MCF 10A (cell line): ENCODE measurements at places on chromosomes 13 and 19. TPM values are rescaled to one million over a fixed set of nuclear protein-coding genes. Genes with fewer than 3 reads are reported as not detected.
A peak's percentile ranks its signal among the peaks of the same experiment; 100 is the strongest.

DNA sequence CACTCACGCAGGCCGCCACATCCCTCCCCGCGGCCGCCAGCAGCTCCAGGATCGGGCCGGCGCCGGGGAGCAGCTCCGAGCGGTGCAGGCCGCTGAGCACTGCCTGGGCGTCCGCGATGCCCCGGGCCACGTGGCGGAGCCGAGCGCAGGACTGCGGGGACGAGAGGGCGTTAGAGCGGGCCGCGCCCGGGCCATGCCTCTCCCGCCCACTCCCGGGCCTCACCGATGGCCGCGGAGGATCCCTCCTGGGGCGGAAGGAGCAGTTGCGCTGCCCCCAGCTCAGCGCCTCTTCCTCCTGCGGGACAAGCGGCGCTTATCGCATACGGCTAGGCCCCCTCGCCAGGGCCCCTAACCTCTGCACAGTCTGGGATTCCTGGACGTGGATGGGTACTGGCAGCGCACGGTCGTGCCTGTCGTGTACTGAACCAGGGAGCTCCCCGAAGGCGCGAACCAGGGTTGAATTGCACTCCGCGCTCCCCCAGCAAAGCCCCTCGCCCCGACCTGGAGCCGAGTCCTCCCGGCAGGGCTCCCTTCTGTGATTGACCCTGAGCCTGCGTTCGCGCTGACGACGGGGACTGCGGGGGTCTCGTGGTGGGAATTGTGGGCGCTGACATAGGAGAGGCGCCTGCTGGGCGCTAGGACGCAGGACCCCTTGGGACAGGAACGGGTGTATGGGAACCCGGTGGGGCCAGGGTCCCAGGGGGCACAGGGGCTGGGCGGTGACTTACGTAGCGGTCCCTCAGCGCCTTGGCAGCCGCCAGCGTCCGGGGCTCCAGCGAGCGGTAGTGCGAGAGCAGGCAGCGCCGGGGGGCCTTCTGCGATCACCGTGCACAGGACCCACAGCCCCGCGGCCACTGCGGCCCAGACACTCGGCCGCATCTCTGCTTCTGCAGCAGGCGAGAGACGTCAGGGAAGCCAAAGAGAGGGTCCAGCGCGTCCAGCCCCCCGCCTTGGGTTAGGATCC is 673 bp downstream of the IFNL4 start:
- H3K27me3 ChIP-seq = peaks cover 33% of the 10 kb centered on the region
- H3K27ac ChIP-seq = no peak overlapping the region
- no peaks in the 10 kb centered on the region for H3K4me1 ChIP-seq
- H3K4me3 ChIP-seq = no peak overlapping the region

DNA sequence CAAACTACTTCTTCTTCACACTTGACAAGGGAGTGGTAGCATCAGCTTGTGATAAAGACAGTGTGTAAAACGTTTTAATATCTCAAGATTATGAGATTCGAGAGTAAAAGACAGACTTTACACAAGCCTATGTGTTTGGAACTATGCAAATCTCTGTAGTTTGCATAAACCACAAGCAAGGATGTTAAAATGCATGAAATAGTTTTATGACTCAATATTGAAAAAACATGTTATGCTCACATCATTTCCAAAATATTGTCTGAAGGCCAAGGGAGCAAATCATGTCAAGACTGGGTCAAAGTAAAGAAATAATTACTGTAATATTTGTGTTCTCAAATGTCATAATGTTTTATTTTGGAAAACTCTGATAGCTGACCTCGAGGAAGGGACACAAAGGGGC is 316.8 kb upstream of the KLF12 start:
- H3K27me3 ChIP-seq = no peaks in the 10 kb centered on the region
- no peak overlapping the region for H3K27ac ChIP-seq
- no peak overlapping the region for H3K4me3 ChIP-seq

GRCh38 chr19:55206664-55207500 is 2.4 kb downstream of the PTPRH start:
- no peaks in the 10 kb centered on the region for H3K27me3 ChIP-seq
- H3K36me3 ChIP-seq = peaks cover 10% of the 10 kb centered on the region
- DNase-seq = peak; percentile 93

DNA sequence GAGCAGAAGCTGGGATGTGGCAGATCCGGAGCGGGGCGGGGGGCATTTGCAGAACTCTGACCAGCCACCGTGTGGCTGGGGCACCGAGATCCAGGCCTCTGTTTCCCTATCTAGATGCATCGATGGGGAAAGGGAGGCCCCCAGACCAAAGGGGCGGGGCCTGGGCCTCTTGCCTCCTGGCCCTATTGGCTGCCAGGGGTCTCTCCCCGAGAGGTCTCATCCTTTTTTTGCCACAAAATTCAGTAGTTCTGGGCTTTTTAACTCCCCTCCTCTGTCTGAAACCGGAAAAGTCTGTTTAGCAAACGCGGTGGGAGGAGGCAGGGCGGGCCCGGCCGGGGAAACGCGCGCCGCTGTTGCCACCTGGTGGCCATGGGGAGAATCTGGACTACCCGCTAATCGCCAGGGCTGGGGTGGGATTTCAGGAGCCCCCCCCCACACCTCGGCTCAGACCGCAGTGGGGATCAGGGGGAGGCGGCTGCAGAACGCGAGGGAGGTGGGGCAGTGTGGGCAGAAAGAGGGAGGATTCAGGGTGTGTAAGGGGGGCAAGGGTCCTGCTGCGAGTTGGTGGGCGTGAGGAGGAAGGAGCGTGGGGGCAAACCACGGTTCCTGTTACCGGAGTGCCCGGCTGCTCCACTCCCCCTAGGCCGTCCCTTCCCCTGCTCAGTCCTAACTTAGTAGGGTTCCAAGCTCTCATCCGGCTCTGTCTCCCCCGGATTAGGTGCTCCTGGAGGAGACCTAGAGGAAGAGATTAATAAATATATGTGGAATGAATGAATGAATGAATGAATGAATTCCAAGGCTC is 28.3 kb downstream of the IL12RB1 start:
- peak overlapping the region; percentile 57 for H3K27ac ChIP-seq
- H3K27me3 ChIP-seq = no peaks in the 10 kb centered on the region
- H3K4me3 ChIP-seq = no peak overlapping the region
- DNase-seq = peak; percentile 80
- H3K36me3 ChIP-seq = no peaks in the 10 kb centered on the region

DNA sequence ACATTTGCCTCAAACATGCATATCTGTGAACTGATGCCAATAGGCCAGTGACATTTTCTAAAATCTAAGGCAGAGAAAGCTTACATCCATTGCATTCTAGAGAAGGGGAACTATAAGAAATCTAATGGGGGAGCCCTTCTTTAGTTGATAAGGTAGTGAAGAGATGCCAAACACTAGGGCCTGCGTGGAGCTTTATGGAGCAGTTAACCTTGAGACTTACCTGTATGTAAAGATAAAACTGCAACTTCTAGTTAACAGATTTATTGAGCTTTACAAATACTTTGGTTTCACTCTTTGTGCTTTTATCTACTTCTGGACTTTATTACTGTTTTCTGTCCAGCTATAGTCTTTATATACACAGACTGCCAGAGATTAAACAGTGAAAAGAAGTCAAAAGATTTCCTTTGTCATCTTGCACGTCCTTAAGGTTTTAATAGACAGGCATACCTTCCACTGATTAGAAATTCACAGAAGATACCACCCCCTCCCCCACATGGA is 457.6 kb downstream of the KLF12 start:
- H3K27ac ChIP-seq = peak overlapping the region; percentile 97
- DNase-seq = no peak
- peak overlapping the region; percentile 36 for H3K4me3 ChIP-seq
- H3K27me3 ChIP-seq = no peaks in the 10 kb centered on the region

DNA sequence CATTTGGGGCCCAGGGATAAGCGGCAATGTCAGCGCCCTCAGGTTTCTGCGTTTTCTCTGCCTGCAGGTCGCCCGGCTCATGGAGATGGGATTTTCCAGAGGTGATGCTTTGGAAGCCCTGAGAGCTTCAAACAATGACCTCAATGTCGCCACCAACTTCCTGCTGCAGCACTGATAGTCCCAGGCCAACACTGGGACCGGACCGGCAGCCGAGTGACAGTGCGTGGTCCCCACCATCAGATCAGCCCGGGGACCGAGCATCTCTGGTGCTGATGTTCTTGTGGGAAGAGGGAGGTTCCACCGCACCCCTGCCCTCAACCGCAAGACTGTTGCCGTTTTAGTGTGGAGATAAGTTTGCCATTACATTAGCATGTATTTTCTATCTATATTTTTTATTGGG is 78.0 kb upstream of the GPR183 start:
- H3K4me3 ChIP-seq = no peak overlapping the region
- no peak for DNase-seq
- peaks cover 32% of the 10 kb centered on the region for H3K36me3 ChIP-seq
- peaks cover 18% of the 10 kb centered on the region for H3K4me1 ChIP-seq
- H3K27ac ChIP-seq = no peak overlapping the region
- H3K27me3 ChIP-seq = no peaks in the 10 kb centered on the region

DNA sequence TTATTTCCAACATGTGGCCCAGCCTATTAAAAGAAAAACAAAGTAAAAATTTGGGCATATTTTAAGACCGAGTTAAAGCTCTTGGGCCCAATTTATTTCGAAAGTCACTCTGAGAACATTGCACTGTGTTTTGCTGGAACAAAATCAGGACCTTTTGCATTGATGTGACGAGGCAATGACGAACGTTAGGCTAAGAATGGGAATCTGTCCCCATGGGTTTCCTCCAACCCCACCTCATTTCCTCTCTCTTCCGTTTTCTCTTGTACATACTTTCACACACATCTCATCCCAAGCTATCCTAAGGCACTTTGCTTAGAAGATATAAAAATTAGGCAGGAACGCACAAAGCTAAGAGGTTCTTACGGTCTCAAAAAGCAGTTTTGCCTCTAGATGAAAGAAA is 22.1 kb downstream of the EDNRB start:
- H3K4me1 ChIP-seq = no peaks in the 10 kb centered on the region
- DNase-seq = peak; percentile 45
- no peak overlapping the region for H3K27ac ChIP-seq
- no peaks in the 10 kb centered on the region for H3K36me3 ChIP-seq
- H3K4me3 ChIP-seq = no peak overlapping the region

DNA sequence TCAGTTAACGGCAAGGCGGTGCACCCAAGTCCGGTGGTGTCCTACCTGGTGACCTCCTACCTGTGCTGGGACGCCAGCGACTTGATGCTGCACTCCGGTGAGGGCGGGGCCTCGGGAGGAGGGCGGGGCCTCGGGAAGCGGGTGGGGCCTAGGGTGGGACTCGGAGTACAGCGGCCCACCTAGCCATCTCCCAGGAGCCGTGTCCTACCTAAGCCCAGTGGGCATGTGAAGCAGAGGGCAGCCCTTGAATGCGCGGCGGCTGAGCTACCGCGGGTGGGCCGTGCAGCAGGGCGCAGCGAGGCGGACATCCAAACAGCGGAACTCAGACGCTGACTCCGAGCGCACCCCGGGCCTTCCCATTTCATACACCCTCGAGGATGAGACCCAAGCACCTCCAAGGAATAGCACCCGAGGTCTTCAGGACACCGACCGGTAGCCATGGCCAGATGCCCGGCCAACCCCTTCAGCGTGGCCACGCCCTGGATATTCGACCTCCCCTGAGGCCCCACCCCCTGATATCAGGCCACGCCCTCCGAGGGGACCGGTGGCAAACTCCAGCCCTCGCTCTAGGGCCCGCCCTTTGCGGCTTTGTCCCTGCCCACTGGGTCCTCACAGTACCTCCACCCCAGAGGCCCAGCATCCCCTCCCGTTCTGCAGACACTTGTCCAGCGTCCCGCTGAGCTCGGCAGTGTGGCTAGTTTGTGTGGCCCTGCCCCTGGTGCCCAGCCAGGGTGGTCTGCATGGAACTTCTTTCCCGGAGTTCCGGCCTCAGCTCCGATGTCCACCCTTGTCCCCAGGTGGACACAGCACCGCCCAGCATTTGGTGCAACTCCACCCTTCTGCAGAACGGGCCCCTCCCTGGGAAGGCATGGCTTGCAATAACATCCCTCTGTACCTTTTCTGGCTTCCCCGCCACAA is 5.4 kb downstream of the KLK1 start:
- H3K27ac ChIP-seq = no peak overlapping the region
- peaks cover 25% of the 10 kb centered on the region for H3K4me1 ChIP-seq
- H3K36me3 ChIP-seq = no peaks in the 10 kb centered on the region
- peak; percentile 52 for DNase-seq
- H3K4me3 ChIP-seq = peak overlapping the region; percentile 32

DNA sequence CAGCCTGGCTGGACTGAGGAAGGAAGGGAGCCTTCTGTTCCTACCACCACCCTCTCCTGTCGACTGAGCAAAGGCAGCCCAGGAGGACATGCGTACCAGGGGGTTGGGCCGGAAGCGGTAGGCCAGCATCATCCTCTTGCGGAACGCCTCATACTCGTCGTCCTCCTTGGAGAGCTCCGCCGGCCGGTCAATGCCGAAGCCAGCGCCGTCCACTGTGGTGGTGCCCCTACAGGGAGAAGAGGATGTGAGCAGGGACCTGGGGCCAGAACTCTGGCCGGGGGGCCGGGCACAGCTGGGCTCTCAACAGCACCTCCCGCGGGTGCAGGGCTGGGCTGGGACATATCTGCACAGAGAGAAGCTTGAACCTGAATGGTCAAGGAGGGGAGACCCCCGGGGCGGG is 3.8 kb upstream of the TM6SF2 start:
- no peak for DNase-seq
- no peaks in the 10 kb centered on the region for H3K4me1 ChIP-seq
- no peak overlapping the region for H3K4me3 ChIP-seq
- no peak overlapping the region for H3K27ac ChIP-seq

DNA sequence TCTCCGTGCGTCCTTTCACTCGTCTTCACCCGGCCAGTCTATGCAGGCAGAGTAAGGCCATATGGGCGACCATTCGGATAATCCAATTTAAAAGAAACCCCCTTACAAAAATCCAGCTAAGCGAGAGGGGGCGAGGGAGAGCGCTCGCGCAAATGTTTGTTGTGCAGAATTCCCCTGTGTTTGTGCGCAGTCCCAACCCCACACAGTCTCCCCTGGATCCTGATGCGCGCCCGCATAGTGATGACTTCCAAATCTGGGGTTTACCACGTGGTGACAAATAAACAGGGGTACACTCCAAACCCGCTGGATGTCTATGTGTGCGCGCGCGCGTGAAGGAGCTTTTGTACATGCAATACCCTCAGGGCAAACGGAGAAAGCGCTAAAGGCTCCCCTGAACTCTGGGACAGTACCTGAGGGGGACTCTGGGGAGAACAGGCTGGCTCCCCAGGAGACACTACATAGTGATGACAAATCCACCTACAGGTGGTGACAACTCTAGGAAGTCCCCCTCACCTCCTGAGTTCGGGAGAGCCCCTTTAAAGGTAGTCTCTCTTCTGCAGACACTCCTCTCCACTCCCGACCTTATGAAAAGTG is 8.5 kb downstream of the SOX21 start:
- H3K4me3 ChIP-seq = no peak overlapping the region
- DNase-seq = no peak
- peaks cover 6% of the 10 kb centered on the region for H3K4me1 ChIP-seq
- H3K36me3 ChIP-seq = no peaks in the 10 kb centered on the region

Gene ZNF730
- total RNA-seq = not detected in 2 replicates

Gene ADGRE2
- 6.9 and 8.0 TPM in 2 replicates for total RNA-seq

Gene SIGLEC8
- total RNA-seq = not detected in 2 replicates

Gene PPAN
- total RNA-seq = 95.0 and 123 TPM in 2 replicates

Gene TMEM238
- total RNA-seq = 10.6 and 14.9 TPM in 2 replicates

Gene FCGBP
- total RNA-seq = 0.37 and 0.96 TPM in 2 replicates

Gene LILRB1
- not detected in 2 replicates for total RNA-seq
